Hindlimb muscle (tissue), 1 donor: ENCODE measurements at places on chromosomes 5 and 9. TPM values are rescaled to one million over a fixed set of nuclear protein-coding genes. Genes with fewer than 3 reads are reported as not detected.

DNA sequence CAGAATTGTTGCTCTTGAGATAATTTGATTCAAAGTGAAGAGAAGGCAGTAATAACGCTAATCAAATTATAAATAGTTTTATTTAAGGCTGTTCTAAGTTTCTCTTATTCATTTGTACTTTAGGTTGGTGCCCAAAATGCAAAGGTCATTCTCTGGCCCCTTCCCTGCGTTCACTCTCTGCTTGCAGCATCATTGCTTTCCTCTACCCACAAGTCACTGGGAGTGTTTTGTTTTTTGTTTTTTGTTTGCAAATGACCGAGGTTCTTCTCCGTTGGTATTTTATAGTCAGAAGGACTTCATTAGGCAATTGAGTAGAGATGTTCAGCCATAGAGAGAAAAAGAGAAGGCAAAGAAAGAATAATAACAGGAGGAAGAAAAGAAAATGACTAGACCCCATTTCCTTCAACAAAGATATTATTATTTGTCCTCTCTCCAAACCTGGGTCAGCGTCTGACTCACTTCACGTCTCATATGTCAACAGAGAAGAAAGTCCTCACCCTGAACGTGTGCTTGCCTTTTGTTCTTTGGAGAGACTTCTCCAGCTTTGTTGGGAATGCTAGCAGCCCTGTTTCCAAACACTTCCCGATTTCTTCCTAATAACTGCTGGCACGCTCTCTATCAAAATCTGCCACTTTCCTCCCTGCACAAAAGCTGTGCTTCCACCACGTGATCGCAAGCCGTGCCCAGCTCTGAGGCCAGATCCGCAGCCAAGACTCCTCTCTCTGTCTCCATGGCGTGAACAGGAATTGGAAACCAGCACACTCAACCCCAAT is 119.8 kb downstream of the EBF1 start:
- peak; percentile 67 for DNase-seq

- no peak for DNase-seq
Measured at GRCh38 chr9:95074632-95075031, 242.9 kb downstream of the FANCC start.

DNA sequence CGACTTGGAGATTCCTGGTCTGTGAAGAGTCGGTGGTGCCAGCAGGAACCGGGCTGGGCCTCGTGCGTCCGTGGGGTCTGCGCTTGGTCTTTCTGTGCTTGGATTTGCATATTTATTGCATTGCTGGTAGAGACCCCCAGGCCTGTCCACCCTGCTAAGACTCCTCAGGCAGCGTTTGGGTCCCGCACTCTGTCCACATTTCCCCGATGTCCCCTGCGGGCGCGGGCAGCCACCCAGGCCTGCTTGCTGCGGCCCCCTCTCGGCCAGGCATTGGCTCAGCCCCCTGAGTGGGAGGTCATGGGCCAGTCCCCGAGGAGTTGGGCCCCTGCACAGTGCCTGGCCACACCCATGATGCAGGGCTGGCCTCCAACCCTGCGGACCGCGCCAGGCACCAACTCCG is 27.4 kb upstream of the CTNND2 start:
- no peak for DNase-seq

- no peak for DNase-seq
Measured at GRCh38 chr9:112884101-112884500, 6.6 kb downstream of the SLC46A2 start.

DNA sequence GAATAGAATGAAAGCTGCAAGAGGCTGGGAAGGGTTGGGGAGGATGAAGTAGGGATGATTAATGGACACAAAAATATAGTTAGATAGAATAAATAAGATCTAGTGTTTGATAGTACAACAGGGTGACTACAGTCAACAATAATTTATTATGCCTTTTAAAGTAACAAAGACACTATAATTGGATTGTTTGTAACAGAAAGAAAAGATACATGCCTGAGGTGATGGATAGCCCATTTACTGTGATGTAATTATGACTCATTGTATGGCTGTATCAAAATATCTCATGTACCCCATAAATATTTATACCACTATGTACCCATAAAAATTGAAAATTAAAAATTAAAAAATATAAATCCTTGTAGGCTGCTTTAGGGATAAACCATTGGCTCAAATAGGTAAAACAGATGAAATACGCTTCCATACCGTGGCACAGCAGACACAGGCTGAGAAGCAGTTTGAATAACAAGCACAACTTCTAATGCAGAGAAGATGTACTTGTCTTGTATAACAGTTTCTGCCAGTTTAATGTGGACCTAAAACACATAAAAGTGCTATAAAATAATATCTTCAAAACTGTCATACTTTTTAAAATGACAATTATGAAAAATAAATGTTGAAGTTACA is 34.9 kb downstream of the APBA1 start:
- DNase-seq = no peak

- DNase-seq = no peak
Measured at GRCh38 chr5:6041977-6042550, 336.3 kb downstream of the MED10 start.

- no peak for DNase-seq
Measured at GRCh38 chr9:25418974-25419373, 259.3 kb downstream of the TUSC1 start.

GRCh38 chr9:68708513-68708912 is 3.5 kb downstream of the PIP5K1B start:
- DNase-seq = no peak

HMCN2 gene
- polyA plus RNA-seq = 7.5 TPM

FBN2 gene
- 37.9 TPM for polyA plus RNA-seq

OR1J2 gene
- not detected for polyA plus RNA-seq

PARP8 gene
- polyA plus RNA-seq = 13.2 TPM

ALG2 gene
- polyA plus RNA-seq = 15.1 TPM
